ENCODE measurements at places on chromosomes 3 and 15.
A peak's percentile ranks its signal among the peaks of the same experiment; 100 is the strongest.

- no peak for DNase-seq
Observed at GRCh38 chr3:189727898-189728297, 96.7 kb downstream of the TP63 start.

DNA sequence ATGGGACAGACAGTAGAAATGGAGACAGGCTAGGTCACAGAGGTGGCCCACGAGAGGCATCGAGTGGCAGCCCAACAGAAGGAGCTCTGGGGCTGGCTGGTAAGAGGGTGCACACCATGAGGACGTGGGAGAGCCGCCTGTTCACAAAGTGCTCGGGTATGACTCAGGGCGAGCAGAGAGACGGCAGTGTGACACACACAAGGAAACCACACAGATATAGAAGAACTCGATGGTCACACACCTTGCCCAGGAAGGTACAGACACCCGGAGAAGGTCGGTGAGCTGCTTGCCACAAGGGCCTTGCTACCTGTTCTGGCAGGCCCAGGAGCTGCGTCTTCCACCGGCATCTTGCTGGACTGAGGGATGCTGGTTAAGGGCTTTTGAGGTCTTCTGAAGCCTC lies 50.2 kb downstream of the CA12 start:
- no peak for DNase-seq

DNA sequence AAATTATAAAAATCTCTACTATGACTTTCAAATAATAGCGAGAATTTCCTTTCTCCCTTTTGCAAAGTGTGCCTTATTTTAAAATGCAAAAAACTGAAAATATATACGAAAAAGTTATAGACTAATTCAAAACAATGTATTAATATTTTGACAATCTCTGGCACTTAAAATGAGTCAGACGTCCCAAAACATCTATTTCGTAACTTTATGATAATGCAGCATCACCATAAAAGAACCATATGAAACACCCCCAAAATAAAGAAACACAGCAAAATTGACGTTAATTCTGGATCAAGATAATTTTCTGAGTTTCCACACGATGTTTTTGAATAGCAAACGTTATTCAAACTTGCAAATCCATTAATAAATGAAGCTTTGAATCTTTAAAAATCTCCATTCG lies 1.0 kb downstream of the COPS2 start:
- DNase-seq, result no peak

- DNase-seq, result no peak
Observed at GRCh38 chr3:32958509-32958908, 7.1 kb downstream of the CCR4 start.

- DNase-seq, result no peak
Observed at GRCh38 chr3:18633002-18633401, 207.9 kb upstream of the SATB1 start.

DNA sequence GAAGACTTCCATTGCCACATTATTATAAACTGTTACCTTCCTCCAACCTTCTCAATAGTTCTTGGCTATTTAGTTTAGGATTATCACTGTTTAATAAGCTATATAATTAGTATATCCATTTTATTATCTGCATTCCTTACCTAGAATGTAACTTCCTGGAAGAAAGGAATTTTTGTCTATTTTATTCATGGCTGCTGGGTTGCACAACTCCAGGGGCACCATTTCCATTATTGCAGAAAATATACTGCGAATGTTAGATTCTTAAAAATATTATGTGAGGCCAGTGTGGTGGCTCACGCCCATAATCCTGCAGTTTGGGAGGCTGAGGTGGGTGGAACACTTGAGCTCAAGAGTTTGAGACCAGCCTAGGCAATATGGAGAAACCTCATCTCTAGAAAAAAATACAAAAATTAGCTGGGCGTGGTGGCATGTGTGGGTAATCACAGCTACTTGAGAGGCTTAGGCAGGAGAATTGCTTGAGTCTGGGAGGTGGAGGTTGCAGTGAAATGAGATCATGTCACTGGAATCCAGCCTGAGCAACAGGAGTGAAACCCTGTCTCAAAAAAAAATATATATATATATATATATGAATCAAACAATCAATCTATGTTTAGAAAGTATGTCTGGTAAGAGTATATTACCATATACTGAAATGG lies 19.9 kb downstream of the CLDN1 start:
- no peak for DNase-seq

DNA sequence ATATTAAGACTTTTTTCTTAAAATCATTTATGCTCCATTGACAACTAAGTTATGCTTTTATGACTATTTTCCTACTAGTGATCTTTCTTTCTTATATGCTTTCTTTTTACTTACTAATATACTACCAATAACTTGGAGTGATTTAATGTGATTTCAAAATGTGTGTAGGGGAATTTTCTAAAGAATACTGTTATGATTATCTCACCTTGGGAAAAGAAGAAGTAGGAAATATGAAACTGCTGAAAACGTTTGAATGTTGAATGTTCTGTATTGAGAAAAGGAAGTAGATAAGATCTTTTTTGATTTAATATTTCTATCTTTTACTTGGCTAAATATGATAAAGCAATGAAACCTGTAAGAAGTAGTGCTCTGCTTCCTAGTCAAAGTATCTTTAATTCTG lies 7.8 kb upstream of the CD200R1 start:
- no peak for DNase-seq

DNA sequence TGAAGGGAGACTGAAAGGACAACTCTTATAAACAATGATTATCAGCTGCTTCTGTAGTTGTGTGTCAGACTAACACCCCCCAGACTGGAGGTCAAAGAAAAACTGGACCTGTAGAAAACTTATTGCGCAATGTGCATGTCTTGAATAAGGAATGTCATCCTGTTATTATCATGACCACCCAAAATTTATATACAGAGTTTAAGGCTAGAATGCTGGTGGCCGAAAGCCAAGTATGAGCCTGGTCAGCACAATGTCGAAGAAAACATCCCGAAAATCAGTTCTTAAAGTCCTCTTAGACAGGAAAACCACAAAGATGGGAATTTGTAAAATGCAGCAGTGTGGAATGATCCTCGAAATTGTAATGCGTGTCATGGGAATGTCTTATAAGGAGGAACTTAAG lies 29.3 kb downstream of the RFTN1 start:
- no peak for DNase-seq

DNA sequence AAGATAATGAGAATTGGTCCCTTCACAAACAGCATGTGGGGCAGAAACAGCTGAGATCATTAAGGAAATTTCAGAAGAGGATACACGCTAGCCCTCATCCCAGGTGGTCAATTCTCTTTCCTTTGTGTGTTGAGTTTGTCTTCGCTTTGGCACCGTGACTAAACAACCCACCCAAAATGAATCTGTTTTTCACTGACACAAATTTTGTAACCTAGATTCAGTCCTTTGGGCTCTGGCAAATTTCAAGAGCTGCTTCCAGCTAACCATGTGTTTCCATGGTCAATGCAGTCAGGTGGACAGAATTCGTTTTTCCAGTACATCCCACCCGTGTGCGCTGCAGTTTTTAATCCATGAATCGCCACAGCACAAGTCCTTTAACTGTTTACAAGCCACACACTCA lies 435.4 kb downstream of the WDR72 start:
- no peak for DNase-seq

DNA sequence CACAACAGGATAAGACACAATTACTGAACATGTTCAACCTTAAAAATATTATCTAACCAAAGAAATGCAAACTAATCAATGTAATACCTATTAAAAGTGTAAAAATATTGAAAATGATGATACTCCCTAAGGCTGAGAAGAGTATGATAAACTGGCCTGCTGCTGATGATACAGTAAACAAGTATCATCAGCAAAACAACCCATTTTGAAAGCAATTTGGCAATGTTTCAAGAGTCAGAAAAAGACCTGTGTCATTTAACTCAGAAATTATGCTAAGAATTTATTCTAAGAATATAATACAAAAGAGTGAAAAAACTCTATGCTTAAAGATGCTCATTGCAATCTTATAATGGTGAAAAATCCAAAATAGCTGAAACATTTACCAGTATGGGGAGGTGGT lies 22.1 kb downstream of the CCDC191 start:
- no peak for DNase-seq

- DNase-seq, result no peak
Observed at GRCh38 chr15:80333261-80333660, 70.9 kb upstream of the ARNT2 start.

GRCh38 chr3:147414390-147415138 lies 5.4 kb downstream of the ZIC1 start:
- no peak for DNase-seq

- DNase-seq, result no peak
Observed at GRCh38 chr3:194512895-194513601, 26.2 kb upstream of the ATP13A3 start.

- no peak for DNase-seq
Observed at GRCh38 chr15:34460451-34460850, 22.8 kb upstream of the GOLGA8A start.

DNA sequence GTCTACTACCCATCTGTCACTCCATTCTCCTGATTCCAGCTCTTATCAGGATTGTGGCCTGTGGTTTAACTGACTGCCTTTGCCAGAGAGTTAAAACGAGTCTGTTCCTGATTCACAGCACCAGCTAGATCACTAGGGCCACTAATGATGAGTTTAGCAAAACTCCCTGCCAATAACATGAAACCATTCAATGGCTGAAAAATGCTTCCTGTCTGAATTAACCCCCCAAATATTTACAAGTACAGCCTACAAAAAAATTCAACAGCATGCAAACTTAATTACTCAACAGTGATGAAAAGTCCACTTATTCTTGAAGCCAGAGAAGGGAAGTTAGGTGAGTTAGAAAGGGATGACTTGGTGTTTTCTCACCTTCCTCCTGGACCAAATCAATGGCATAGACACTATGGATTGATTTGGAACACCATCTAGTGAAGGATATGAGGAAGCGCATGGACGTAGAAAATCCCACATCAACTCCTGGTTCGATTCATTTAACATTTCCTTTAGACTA lies 141.4 kb downstream of the TGFBR2 start:
- DNase-seq, result no peak

GRCh38 chr15:45166834-45167630 lies 20.7 kb downstream of the SHF start:
- DNase-seq, result peak; percentile 89

DNA sequence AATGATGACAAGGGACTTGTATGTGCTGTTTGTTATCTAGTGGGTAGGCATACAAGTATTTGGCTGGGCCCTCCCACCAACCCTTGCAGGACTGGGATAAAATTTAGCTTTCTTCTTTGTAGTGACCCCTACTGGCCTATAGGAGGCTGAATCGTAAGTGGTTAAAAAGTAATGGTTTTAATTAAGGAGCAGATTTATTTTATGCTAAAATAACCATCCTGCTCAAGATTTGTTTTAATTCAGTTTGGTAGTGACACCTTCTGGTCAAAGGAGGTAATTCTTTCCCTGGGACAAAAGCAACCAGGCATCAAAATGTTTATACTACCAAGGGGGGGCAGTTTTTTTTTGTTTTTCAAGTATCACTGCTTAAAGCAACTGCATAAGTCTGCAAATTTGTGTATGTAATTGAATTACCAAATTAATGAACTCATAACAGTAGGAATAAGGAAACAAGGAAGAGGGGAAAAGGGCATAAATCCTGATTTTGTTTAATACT lies 70.7 kb downstream of the TOP2B start:
- DNase-seq, result no peak

DNA sequence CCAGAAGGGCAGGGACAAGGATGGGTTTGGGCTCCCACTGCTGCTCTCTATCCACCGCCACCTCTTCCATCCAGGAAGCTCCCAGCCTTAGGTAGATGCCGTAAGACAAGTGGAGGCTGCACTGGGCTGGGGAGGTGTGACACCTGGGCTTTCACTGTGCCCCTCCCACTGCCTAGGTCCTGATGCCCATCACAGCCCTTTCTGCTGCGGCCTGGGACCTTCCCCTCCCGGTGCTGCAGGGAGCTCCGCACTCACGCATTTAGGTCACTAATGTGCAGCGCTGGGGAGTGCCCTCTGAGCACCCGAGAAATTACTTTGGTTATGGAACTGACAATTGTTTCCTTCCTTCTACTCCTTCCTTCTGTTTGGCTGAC lies 850 bp downstream of the LTF start:
- DNase-seq, result no peak

DNA sequence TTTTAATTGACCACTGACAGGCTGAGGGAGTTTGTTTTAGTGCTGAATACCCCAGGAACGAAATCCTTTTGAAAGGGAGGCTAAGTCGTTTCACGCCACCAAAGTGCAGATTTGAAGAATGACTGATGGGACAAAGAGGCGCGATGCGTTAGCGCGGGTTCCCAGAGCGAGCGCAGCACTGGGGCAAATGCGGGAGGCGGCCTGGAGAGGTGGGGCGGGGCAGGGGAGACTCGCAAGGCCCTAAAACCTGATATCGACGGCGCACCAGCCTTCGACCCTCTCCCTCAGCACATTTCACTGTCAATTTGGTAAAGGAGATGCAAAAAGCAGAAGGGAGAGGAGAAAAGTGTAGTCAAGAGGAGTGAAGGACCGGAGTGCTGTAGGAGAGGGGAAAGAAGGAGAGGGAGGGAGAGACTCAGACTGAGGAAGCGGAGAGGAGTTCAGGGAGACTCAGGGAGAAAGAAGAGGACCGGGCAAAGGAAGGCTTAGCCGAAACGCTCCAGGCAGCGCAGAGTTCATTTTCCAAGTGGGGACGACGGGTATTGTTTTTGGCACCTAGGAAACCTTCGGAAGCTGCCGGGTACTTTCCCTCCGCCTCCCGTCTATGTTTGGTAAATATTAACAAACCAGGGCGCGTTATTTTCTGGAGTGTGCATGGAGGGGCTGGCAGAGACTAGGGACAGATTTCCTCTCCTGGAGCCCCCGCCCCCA lies 3.8 kb upstream of the FOXB1 start:
- no peak for DNase-seq

DNA sequence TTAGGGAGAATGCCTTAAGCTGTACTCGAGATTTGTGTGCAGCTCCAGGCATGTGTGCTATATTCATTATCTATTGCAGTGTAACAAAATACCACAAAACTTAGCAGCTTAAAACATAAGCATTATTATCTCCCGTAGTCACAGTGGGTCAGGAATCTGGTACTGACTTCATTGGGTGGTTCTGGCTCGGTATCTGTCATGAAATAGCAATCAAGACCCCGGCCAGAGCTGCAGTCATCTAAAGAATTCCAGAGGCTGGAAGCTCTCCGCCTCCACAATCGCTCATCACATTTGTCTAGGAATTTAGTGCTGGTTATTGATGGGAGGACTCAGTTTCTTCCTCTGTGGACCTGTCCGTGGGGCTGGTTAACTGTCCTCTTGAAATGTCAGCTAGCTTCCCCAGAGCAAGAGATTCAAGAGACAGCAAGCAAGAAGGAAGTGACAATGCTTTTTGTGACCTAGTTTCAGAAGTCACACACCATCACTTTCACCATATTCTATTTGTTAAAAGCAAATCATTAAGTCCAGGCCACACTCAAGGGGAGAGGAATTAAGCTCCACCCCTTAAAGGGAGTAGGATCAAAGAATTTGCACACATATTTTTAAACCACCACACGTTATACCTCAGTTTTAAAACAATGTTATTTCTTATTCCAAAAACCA lies 76.1 kb downstream of the TOP2B start:
- DNase-seq, result no peak

DNA sequence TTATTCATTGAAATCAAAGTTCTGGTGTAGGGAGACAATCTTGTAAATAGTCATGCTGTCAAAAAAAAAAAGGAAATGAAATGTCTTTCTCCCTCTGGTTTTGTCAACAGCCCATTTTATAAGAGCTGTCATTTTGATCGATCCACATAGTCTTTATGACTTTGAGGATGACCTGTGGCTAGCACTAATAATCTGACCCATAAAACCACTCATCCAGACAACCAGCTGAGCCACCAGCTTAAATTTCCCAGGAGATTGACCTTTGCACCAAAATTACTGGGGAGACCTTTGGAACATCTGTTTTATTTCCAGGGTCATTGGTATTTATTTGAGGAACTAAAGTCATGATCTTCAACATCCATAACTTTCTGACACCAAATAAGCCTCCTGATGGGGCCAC lies 98.5 kb upstream of the MME start:
- no peak for DNase-seq
